ENCODE measurements at places on chromosomes 3 and 15. TPM values are rescaled to one million over a fixed set of nuclear protein-coding genes. Genes with fewer than 3 reads are reported as not detected.

Gene LSM3
- total RNA-seq: 4.4 TPM

Gene NISCH
- 27.3 TPM for total RNA-seq

Gene GABRB3
- total RNA-seq: 0.34 TPM

Gene THRB
- total RNA-seq: 14.2 TPM

Gene MYLK
- total RNA-seq: 26.0 TPM

Gene KCNMB2
- total RNA-seq: not detected

Gene PROS1
- total RNA-seq: 19.1 TPM

Gene SLC12A1
- not detected for total RNA-seq

Gene HMG20A
- total RNA-seq: 29.3 TPM

Gene ERC2
- 0.34 TPM for total RNA-seq

Gene CCDC54
- not detected for total RNA-seq

Gene ZNF385D
- not detected for total RNA-seq

Gene CHL1
- total RNA-seq: not detected

Gene GPR87
- total RNA-seq: 121 TPM

Gene EHD4
- 41.3 TPM for total RNA-seq

Gene ARHGAP11A
- 2.3 TPM for total RNA-seq

Gene FYCO1
- 32.1 TPM for total RNA-seq

Gene CHRNB4
- total RNA-seq: under 0.01 TPM

Gene CYP1A1
- total RNA-seq: 3.1 TPM

Gene ATP13A4
- total RNA-seq: 6.2 TPM

Gene IL5RA
- not detected for total RNA-seq

Gene ZPLD1
- total RNA-seq: 0.07 TPM

Gene NR2E3
- total RNA-seq: 0.14 TPM

Gene SLC22A14
- total RNA-seq: 0.57 TPM

Gene MESP1
- total RNA-seq: 0.07 TPM

Gene IQCH
- 3.1 TPM for total RNA-seq

Measured in nasal cavity respiratory epithelium epithelial cell of viscerocranial mucosa (primary cell).